Amniotic stem cell (primary cell): ENCODE measurements at places on chromosomes 1 and 21.

DNA sequence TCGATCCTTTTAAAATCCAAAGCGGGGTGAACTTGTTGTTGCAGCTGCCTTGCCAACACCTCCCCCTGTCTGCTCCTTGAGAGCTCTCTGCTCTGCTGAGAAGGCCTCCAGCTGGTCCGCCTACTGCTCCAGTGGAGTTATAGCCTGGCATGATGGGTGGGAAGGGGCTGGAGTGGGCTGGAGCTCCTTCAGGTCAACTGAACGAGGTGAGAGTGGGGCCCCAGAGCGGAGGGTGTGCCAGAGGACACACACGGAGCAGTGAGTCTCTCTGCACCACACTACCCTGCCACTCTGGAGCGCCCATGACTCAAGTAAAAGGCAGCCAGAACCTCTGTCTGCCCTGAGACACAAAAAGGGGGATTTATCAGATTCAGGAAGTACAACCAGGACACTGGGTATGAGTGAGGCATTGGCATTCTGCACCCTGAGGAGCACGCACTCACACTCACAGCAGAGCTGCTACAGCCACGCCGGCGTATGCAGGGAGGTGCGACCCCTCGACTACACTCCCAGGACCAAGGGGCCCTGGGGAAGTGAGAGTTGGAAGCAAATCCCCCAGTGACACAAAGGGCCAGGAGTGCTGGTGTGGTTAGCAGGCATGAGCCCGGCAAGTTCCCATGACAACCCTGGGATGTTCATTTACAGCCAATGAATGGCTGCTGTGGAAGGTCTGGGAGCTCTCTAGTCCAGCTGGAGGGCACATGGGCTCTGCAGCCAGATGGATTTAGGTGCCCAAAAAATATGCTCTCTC, 28.0 kb upstream of the EVA1B start:
- DNase-seq, result peak; percentile 81

- DNase-seq, result no peak
These were observed 28.9 kb upstream of the BTG2 start for GRCh38 chr1:203276408-203276807.

DNA sequence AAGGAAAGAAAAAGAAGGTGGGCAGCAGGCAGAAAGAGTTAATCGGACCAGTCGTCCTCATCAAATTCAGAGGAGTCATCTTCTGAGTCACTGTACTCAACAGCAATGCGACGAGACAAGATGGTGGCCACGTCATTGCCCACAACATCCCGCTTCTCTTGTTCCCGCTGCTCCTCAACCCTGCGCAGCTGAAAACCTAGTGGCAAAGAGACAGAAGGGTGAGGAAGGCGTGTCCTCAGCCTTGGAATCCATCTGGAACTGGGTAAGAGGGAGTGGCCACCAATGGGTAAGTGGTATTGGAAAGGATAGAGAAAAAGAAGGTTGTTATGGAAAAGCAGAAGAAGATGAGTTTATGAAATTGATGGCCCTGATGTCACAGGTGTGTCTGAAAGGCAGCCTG, 15.7 kb downstream of the GPR3 start:
- DNase-seq, result no peak

- no peak for DNase-seq
These were observed 75.3 kb upstream of the LYST start for GRCh38 chr1:235941876-235942624.

DNA sequence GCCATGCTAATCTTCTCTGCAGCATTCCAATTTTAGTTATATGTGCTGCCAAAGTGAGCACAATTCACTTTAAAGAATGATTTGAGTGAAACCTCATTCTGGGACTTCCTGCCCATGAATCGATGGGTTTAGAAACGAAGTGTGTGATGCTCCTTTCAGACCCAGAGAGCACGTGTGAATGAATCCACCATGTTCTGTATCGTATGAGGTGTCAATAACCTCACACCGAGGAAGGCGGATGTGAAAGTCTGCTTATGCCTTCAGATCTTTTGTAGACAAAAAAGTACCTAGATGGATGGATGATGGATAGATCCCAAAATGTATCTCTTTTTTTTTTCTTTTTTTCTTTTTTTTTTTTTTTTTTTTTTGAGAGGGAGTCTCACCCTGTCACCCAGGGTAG, 13.8 kb downstream of the UBASH3A start:
- no peak for DNase-seq

DNA sequence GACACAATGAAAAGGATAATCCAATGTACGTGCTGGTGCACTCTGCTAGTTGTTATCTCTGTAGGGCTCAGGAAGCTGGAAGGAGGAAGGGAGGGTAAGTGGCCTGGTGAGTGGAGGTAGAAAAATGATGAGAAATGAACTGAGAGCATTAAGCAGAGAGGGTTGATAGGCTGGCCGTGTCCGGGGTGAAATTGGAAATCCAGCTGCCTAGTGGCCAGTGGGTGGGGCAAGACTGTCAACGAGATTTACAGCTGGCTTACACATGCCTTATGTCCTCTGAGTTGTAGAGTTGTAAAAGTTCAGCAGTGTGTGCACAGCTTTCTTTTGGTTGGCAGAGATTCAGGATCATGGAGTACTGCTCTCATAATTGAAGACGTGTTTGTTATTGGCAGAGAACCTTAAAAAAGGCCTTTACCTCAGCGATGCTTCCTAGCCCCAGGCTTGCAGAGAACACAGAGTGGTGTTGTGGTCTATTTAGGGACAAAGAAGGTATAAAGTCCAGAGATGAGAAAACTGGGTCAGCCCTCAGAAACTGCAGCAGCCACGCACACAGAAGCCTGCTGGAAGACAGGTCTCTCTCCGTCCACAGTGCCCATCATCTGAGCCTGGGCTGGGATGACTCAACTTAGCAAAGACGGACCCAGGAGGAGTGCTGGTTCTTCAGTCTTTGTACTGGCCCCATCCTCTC, 132.4 kb downstream of the EDEM3 start:
- DNase-seq, result no peak

- DNase-seq, result no peak
These were observed 2.4 kb downstream of the PLPP3 start for GRCh38 chr1:56576880-56577405.

- no peak for DNase-seq
These were observed 13.1 kb downstream of the ACTA1 start for GRCh38 chr1:229420765-229421164.

GRCh38 chr21:33021150-33021549, 4.6 kb upstream of the OLIG2 start:
- DNase-seq, result no peak

DNA sequence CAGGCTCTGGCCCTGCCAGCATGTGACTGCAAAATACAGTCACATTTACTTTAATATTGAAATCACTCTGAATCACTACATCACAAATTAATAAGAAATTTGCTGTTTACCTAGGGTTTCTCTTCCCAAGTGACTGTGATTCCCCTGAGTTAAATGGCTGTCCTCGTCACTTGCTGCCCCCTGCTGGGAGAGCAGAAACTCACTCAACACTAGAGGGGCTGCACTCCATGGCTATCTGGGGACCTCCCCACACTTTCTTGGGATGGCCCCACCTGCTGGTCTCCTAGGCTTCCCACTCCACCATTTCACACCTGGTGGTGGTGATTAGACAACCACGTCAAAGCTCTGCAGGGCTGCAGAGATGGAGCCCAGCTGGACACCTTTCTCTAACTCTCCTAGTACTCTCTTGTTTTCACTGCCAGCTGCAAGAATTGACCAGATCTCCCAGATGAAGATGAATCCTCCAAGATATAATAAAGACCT, 63.4 kb downstream of the CD2 start:
- no peak for DNase-seq

DNA sequence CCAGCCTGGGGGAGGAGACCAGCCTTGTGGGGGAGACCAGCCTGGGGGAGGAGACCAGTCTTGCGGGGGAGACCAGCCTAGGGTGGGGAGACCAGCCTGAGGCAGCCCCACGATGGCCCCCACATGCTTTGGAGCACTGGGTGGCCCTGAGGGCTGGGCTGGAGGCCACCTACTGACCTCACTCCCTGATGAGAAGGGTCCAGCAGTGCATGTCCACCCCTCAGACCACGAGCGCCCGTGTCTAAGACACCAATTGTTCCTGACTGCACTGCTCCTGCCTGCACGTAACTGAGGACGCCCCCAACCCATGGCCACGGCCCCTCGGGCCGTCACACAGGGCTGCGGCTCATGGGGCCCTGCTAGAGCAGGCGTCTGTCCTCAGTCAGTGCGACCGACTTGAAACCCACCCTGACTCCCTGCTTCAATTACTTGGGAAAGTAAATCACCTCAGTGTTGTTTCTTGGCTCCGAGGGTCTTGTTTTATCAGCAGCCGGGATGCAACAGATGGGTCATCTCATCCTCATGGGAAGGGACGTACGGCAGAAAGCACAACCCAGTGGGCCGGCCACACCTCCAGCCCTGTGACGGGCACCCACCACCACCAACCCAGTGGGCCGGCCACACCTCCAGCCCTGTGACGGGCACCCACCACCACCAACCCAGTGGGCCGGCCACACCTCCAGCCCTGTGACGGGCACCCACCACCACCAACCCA, at the start of gene SPATC1L:
Gene SPATC1L, minus strand, starts transcription at position 550 of the 715 bp plus-strand sequence. CDS start 1,643 bp downstream, outside the sequence.
- DNase-seq, result peak; percentile 36

DNA sequence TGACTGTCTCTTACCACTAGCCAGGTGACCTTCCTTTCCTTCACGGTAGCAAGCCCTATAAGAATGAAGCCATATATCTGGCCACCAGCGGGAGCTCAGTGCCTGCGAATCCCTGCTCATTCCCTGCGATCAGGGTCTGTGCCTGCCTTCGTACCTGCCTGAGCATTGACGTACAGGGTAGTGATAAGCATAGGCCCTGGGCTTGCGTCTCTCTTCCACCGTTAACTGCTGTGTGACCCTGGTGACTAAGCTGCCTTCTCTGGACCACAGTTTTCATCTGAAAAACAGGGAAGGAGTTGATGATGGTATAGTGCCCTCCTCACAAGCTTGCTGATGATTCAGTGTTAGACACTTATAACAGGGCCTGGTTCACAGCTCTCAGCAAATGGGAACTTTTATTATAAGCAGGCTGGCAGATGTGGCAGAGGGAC, 4.1 kb downstream of the ZC3H12A start:
- DNase-seq, result no peak

GRCh38 chr1:185920602-185921001, 186.4 kb downstream of the HMCN1 start:
- DNase-seq, result no peak

- DNase-seq, result no peak
These were observed 1.4 kb downstream of the DIO1 start for GRCh38 chr1:53895421-53895820.

GRCh38 chr1:107545056-107545577, 404.3 kb downstream of the NTNG1 start:
- no peak for DNase-seq

- no peak for DNase-seq
These were observed 78.5 kb upstream of the CHRM3 start for GRCh38 chr1:239307886-239308285.

GRCh38 chr1:11731691-11732283, 4.1 kb upstream of the AGTRAP start:
- DNase-seq, result no peak

GRCh38 chr21:38733972-38734546, 71.7 kb upstream of the ETS2 start:
- peak; percentile 77 for DNase-seq

- peak; percentile 60 for DNase-seq
These were observed 61.5 kb downstream of the TOR3A start for GRCh38 chr1:179143322-179143721.

DNA sequence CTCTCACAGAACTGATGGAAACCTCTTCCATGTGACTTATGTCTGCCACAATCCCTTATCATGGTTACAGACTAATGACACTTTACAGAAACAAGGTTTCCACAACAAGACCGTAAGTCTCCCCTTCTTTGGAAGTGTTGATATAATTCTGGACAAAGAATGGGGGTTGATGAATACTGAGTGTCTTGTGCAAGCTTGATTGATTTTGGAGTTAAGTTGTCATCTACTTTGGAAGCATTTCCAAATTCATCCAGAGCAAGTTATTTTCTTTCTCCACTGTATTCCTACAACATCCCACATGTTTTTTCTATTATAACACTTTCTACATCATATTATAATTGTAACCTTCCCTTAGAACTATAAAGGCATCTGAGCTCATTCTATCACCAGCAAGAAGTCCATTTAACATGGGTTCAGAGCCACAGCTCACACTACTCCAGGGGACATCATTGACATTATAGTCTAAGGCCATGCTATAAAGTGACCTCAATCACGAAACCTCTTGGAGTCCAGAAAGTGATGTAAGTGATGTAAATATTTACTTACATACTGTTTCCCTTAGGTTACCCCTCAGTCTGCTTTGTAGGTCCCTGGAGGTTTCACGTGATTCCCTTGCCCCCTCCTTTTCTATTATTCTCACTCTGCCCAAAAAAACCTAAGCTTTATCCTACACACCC, 125.7 kb upstream of the PBX1 start:
- no peak for DNase-seq

DNA sequence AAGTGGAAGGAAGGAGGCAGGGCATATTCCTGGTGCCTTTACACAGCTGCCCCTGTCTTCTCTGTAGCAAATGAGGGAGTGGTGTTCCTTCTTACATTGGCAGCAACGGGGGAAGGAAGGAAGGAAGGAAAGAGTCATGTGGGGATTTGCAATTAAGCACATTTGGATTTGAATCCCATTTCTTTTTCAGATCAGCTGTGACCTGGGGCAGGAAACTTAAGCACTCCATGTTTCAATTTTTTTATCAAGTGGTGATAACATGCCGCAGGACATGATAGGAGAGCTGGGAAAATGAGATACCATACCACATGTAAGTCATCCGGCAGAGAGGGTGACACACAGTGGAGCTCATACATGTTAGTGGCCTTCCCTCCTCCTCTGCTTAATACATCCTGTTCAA, 186.8 kb downstream of the APP start:
- no peak for DNase-seq

DNA sequence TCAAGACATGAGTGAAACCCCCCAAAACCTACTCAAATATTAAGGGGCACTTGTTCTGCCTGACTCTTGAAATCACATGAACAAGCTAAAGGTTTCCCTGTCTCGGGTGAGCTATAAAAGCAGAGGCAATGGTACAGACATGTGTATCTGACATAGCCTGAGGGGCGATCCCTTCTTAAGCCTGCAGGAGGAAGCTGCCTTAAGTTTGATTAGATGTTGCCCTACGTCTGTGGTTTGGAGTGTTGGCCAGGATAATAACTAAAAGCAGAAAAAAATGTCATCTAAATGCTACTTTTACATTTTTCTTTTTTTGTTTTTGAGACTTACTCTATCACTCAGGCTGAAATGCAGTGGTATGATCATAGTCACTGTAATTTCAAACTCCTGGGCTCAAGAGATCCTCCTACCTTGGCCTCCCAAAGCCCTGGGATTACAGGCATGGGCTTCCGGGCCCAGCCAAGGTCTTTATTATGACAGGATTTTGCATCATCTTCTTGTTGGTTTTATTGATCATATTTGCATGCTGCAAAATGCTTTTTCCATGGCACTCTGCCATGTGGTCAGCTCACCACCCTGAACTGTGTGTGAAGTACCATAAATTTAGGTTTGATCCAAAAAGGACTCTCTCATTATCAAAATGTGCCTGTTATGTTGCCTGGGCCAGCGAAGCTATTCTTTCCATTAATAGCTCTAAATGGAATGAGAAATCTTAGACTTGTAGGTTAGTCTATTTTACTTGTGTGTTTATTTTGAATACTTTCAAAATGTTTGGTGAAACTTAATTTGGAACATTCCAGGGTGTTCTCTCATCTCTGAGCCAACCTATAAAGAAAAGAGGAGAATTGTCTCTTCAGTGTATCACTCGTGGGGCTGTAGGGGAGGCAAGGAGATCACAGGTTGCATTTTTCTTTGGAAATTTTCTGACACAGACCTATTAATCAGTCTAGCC, 15.0 kb upstream of the HMGN1 start:
- no peak for DNase-seq
